Left cardiac atrium (tissue), 4 donors: ENCODE measurements at places on chromosomes 1 and 21. TPM values are rescaled to one million over a fixed set of nuclear protein-coding genes. Genes with fewer than 3 reads are reported as not detected.

CD247 gene
- 2.0 TPM for total RNA-seq

C1orf210 gene
- total RNA-seq: not detected

RGS4 gene
- total RNA-seq: 5.1 TPM

FALEC gene
- not detected for total RNA-seq

SH2D1B gene
- 0.27 TPM for total RNA-seq

PLD5 gene
- total RNA-seq: not detected
